Stimulated activated CD4-positive, alpha-beta T cell treated with anti-CD3 and anti-CD28 coated beads, Interleukin-4, amount 100 ng/mL, for 4 hours (primary cell): ENCODE measurements at places on chromosomes 5 and 9.

DNA sequence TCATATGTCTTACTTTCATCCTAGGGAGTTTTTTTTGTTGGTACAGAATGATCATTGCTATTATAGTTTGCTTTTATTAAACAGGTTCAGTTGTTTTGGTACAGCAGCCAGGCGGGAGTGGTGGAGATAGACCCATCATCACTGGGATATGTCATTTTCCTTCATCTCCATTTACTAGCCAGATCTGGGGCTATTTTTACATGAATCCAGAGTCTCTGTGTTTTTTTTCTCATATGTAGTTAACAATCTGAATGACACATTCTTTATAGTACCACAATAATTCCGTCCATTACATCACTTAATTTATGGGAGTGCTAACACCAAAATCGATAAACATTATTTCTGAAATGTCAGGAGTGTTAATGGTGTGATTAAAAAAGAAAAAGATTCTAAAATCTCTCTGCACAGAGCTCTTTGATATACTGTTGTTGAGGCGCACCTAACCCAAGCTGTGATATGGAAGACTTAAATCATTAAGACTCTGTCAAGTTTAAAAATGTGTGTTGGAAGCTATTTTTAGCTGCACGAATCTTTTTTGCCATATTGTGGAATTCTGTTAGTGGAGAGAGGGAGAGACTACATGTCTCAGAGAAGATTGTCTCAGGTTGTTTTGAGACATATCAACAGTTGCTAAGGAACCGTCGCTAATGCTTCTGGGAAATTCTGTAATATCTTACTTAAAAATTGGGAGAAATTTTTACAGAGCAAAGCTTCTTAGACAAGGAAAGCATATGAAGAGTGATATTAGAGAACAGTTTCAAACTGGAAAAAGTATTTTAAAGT, 59.6 kb downstream of the RPS23 start:
- DNase-seq: no peak

DNA sequence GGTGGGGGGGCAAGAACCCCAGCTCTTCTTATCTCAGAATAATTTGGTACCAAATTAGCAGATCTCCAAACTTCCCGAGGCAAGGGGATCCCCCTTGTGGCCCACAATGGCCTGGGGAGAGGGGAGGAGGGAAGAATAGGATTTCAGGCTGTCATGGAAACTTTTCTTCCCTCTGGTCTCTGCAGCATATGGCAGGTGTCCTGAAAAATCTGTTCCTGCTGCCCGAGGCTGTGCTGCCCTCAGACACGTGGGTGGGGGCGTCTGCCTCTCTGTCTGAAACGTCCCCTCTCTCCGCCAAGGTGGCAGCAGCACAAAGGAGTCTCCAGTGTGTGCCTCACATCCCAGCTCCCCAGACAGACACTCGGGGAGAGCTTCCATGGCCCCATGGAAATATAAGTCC, 34.0 kb downstream of the CCNJL start:
- DNase-seq: no peak

DNA sequence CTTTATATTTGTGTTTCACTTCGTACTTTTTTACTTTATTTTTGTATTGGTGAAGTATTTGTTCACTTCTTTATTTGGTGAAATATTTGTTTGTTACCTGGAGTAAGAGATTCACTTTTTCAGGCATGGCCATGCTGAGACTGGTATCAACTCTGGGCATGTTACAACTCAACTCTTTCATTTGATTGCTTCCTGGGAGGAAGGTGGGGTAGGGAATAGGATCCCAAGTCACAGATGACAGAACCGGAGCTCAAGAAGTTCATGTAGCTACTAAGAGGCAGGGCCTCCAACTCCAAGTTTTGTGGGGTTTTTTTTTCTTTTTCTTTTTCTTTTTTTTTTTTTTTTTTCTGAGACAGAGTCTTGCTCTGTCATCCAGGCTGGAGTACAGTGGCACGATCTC, 6.1 kb upstream of the ADGRD2 start:
- DNase-seq: no peak

GRCh38 chr5:87361536-87362213, 51.1 kb downstream of the CCNH start:
- DNase-seq: no peak

- DNase-seq: no peak
These were observed 312.4 kb downstream of the DOCK8 start for GRCh38 chr9:526904-527591.
